ENCODE measurements at places on chromosomes 4 and X.
A peak's percentile ranks its signal among the peaks of the same experiment; 100 is the strongest.

DNA sequence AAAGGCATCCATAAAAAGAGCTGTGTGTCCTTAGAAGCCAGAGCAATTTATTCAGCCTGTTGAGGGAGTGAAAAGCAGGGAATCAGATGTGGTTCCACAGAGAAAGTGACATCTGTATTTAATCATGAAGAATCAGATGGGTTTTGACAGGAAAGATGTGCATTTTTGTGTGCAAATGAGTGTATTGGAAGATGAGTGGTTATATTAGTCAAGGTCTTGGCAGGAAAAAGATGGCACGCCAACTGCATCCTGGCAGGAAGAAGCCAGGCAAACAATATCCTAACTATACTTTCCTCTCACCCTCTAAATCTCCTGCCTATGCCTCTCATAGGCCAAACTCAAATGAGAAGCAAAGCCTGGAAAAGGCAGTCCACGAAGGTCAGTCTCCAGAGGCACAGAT lies 59.1 kb downstream of the SCFD2 start:
- peak; percentile 33 for DNase-seq

DNA sequence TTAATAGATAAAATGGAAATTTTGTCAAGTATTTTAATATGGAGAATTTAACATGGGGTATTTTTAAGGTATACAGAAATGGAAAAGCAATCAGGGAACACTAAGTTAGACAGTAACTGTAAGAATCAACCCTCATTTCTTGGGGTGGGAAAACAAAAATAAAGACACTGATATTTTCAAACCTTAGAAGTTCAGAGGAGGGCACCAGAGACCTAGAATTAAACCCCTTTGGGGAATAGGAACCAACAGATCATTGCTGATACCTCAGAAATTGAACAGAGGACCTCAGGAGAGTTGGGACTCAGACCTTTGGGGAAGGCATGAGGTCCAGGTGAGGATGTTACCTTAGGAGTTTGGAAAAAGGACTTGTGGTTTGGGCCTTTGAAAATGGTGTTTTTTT lies 435.6 kb downstream of the TMA16 start:
- DNase-seq: no peak

DNA sequence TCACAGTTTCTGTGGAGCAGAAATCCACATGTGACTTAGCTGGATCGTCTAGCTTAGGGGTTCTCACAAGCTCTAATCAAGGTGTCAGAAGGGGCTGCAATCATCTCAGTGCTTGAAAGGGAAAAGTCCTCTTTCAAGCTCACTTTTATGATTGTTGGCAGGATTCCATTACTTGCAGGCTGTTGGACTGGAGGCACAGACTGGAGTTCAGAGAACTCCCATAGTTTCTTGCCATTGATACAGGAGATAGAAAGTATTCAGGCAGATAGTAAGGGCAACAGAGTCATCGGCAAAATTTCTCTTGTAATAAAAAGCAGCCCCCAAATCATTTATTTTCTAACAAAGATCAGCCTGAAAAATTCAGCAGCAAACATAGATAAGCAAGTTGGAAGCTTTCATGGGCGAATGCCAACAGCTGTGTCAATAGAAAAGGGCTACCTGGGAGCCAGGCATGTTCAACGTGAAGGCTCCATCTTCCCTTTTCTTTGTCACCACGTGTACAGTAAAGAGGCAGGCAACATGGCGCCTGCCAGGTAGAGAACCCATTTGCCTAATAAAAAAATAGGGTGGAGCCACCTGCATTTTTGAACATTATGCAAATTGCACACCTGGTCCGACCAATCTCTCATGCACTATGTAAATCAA lies 64.4 kb downstream of the CXCL13 start:
- DNase-seq: no peak

GRCh38 chrX:11472381-11472780 lies 179.2 kb downstream of the AMELX start:
- DNase-seq: no peak

DNA sequence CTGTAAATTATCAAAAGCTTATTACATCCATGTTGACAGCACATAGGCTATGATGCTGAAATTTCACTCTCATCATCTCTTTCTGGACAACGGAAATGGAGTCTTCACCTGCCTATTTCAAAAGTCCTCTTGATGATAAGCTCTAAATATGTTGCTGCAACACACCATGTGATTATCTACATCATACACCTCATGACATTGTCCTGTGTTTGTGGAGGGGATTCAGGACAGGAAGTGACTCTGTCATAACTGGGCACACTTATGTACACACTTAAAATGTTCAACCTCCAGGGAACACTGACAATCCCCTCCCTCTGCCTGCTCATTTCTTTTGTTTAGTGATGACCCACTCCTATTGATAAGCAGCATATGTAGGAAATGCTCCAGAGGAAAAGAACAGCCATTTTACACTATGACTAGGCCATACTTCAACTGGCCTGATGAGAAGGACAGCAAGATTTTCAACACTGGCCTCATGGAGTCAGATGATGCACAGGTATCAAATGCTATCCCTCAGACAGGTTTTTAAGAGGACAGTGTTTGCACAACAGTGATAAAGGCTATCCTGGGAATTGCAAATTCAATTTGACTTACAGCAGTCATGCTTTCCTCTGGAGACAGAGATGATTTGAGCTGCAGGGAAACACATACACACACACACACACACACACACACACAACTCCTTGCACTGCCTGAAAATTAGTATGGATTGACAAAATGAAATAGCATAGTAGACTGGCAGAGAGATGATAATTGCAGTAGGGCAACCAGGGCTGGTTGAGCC lies 163.3 kb upstream of the RASGEF1B start:
- no peak for DNase-seq

- DNase-seq: no peak
Observed at GRCh38 chrX:151735219-151735618, 673 bp downstream of the CNGA2 start.

DNA sequence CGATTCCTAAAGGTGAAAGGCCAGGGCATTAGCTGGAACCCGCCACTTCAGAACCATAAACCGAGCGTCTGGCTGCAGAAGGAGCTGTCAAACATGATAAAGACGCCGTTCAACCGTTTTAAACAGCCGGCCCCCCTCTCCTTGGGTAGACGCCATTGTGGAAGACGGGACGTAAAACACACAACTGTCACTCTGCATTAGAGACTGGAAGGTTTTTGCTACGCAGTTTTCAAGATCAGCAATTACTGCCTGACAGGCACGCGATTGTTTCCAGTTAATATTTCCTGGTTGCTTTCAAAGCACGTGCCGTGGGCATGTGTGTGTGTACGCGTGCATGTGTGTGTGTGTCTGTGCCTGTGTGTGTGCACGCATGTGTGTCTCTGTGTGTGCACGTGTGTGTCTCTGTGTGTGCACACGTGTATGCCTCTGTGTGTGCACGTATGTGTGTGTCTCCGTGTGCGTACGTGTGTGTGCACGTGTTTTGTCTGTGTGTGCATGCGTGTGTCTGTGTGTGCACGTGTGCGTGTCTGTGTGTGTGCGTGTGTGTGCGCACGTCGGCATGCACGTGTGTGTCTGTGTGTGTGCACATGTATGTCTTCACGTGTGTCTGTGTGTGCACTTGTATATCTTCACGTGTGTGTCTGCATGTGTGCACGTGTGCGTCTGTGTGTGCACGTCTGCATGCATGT lies 48.8 kb downstream of the SHOX start:
- DNase-seq: no peak

GRCh38 chr4:144583658-144584057 lies 62.3 kb upstream of the HHIP start:
- no peak for DNase-seq

DNA sequence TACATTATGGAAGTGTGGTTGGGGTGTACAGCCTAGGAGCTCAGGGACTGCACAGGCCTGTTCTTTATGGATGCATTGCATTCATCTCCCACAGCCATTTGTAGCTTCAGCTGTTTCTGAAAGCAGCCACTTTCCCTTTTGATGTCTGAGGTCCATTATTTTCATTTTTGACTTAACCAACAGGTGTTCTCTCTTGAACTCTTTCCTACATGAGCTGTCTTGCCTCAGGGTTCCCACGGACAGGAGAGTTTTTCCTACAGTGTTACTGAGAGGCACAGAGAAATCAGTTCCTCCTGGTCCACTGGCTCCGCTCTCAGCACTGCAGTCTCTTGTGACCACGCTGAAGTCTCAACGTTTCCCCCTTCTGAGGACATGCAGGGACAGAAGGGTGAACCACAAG lies 87.2 kb downstream of the RASL11B start:
- no peak for DNase-seq

DNA sequence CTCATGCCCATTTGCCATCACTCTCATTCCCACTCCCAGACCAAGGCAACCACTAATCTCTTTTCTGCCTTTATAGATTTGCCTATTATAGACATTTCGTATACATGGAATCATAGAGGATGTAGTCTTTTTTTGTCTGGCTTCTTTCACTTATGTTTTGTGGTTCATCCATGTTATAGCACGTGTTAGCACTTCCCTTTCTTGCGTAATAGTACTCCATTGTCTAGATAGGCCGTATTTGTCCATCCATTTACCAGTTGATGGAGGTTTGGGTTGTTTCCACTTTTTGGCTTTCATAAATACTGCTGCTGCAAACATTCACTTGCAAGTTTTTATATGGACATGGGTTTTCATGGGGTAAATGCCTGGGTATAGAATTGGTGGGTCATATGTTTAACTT lies 48.4 kb downstream of the KIF4A start:
- no peak for DNase-seq

DNA sequence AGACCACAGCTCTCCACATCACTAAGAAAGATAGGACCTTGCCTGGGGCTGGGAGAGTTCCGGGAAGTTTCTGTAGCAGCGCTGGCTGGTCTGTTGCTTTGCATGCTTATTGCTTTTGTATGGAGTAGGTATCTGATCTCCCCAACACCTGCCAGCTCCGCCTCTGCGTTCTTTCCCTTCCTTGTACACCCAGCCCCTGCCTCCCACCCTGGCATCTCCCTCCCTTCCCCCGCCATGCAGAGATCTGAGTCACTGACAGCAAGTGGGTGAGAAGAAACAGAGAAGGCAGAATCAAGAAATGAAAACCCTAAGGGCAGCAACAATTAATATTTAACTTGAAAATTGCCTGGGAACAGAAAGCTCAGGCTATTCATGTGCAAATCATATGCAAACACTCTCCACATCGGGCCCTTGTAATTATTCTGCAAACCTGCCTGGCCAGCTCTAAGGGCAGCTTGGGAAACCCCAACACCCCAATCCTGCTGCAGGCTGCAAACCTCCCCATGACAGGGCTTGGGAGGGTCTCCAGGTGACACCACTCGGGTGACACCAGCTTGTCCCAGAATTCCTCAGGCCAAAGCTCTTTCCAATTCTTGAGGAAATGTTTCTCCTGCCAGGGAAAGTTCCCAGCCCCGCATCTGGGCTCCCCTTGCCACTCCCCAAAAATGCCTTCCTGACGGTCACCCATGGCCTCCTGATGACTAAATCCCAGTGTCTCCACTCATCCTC lies 257.2 kb downstream of the FBXW7 start:
- no peak for DNase-seq

DNA sequence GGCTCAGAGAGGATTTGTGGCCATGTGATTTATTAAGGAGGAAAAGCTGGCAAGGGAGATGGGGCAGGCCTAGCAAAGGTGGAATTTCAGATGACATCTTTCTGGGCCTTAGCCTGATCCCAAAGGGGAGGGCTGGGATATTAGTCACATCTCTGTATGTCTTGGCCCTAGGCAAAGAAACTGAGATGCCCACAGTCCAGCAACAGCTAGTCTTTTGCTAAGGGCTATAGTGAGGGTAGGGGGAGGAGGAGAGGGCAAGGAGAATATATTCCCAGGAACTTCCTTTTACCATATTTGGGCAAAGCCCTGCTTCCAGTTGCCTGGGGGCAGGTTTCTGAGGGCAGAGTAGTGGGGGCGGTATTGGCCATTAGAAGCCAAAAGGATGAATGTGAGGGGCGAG lies 209.8 kb upstream of the NR3C2 start:
- no peak for DNase-seq

All from SK-N-SH (cell line).